ENCODE measurements at places on chromosomes 3 and 15.

DNA sequence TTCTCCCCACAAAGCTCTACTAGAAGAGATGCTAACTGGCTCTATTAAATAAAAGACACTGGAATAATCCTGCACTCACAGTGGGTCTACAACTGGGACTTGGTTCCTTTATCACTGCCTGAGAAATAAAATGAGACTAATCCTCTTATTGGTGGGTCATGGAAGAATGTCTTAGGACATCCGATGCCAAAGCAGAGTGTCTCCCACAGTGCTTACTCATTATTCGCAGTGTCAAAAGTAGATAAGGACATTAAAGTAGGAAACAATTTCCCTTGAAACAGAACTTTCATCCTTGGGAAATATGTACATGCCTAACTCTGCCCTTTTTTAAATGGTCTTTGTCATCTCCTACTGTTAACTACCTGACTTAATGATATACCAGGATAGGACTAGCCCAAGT lies 71.5 kb downstream of the GSK3B start:
- H3K4me1 ChIP-seq = peaks cover 10% of the 10 kb centered on the region
- H3K36me3 ChIP-seq = no peaks in the 10 kb centered on the region
- no peak overlapping the region for H3K27ac ChIP-seq

DNA sequence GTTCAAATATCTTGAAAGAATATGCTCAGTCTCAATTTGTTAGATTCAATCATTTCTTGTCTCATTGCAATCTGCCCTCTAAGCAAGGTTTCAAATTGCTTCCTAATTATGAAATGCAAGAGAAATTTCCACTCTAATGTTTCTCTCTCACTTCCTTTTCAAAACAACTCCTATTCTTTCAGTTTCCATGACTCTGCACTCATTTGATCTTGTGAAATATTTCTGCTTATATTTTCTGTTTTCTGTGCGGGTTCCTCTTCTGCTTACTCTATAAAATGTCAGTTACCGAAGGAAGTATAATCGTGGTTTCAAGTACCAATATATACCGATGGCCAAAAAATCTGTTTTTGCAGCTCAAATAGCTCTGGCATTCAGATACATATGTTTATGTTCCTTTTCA lies 521.9 kb upstream of the NAALADL2 start:
- H3K27ac ChIP-seq = no peak overlapping the region
- no peaks in the 10 kb centered on the region for H3K4me1 ChIP-seq
- H3K4me3 ChIP-seq = no peak overlapping the region
- no peaks in the 10 kb centered on the region for H3K36me3 ChIP-seq

- peaks cover 5% of the 10 kb centered on the region for H3K27me3 ChIP-seq
- no peak overlapping the region for H3K4me3 ChIP-seq
- no peaks in the 10 kb centered on the region for H3K36me3 ChIP-seq
- no peak for DNase-seq
Measured at GRCh38 chr3:127961963-127962362, 46.9 kb downstream of the KBTBD12 start.

DNA sequence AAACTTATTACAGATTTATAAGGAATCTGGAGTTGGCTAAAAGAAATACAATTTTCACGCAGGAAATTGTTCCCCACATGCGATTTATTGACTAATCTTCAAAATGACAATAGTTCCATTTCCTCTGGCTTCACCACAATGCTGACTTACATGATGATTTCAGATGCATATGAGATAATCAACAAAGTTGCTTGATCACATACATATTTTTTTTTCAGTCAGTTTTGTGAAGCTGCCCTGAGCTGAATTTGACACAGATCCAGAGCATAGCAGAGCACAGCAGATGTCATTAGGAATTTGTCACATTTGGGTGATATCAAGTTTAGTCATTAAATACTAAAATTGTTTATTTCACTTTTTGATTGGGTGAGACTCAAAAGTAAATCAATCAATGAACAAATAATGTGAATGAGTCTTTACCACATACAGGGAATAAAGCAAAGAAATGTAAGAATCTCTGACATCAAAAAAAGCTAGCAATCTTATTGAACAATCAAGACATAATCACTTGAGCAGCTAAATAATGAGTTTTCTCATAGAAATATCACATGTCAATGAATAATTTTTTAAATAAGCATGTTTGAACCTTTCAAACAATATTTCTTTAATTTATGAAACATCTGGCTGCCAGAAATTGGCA lies 18.3 kb downstream of the CPB1 start:
- no peaks in the 10 kb centered on the region for H3K36me3 ChIP-seq
- H3K4me1 ChIP-seq = no peaks in the 10 kb centered on the region
- no peaks in the 10 kb centered on the region for H3K27me3 ChIP-seq
- DNase-seq = no peak
- H3K4me3 ChIP-seq = no peak overlapping the region

- no peak overlapping the region for H3K27ac ChIP-seq
- H3K36me3 ChIP-seq = no peaks in the 10 kb centered on the region
- H3K27me3 ChIP-seq = no peaks in the 10 kb centered on the region
- peaks cover 18% of the 10 kb centered on the region for H3K4me1 ChIP-seq
- peak; percentile 7 for DNase-seq
Measured at GRCh38 chr3:100073714-100074307, 40.5 kb downstream of the FILIP1L start.

DNA sequence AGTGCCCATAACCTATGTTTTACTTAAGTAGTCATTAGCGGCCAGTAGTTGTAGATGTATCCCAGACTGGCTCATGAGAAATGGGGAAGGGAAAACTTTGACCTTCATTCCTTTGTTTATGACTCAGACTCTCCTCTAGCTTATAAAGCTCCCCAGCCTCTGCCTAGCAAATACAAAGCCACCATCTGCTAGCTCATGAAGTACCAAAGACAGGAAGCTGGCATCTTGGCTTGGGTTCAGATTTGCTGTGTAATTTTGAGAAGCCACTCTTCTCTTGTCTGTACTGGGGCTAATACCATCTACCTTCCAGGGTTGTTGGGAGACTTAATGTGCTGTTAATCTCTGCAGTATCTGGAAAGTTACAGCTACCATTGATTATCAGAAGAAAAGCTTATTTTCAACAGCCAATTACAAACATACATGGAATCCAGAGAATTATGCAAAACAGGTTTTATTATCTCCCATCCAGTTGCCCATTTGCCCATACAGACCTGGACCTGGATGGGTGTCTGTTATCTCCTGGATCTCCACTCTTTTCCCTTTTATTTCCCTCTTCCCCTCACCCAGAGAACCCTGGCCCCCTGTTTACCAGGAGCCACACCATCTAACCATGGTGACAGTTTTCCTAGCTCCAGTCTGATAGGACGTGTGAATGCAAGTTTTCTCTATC lies 153.8 kb downstream of the SEMA6D start:
- no peak overlapping the region for H3K27ac ChIP-seq
- no peaks in the 10 kb centered on the region for H3K27me3 ChIP-seq
- H3K36me3 ChIP-seq = no peaks in the 10 kb centered on the region
- no peak for DNase-seq

DNA sequence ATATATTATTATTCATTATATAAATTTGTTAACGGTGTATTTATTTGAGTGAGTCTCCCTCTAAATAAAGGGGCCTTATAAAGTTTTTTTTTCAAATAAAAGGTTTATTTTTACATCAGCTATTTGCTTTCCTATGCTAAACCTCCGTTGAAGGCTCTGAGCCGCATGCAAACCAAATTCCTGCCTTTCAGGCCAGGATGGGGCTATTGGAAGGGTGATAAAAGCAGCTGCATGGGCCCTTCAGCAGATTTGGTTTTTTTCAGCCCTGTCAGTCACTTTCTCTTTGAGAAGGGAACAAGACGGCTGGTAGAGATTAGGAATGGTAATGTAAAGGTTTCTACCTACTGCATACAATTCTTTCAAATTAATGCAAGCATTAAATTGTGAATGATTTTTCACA lies 244.2 kb downstream of the WNT5A start:
- H3K27ac ChIP-seq = no peak overlapping the region
- no peaks in the 10 kb centered on the region for H3K27me3 ChIP-seq
- no peaks in the 10 kb centered on the region for H3K4me1 ChIP-seq
- no peaks in the 10 kb centered on the region for H3K36me3 ChIP-seq
- no peak overlapping the region for H3K4me3 ChIP-seq

DNA sequence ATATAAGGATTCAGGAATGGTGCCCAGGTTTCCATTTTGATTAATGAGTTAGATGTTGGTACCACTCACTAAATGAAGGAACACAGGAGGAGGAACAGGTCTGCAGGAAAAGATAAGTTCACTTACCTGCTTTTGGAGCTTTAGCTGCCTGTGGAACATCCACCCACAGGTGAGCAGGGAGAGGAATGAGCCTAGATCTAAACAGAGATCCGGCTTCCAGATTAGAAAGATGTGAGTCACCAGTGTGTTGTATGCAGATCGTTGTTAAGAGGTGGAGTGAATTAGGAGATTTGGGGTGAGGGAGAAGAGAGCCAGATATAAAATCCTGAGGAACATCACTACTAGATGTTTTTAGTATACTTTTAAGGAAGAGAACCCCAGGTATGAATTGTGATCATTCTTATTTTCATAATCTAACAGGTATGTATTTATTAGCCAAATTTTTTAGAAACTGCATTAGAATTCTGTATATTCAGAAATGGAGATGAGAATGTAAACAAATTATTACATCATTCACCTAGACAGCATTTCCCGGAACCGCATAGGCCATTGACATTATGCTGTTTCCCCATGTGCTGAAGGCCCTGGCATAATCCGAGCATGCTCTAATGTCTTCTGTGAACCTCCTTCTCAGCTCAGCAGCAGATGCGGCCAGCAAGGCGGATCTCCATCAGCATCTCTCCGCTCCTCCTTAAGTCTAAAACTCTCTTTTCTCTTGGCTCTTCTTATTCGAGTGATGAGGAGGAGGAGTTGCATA lies 118.2 kb downstream of the KLHL25 start:
- H3K4me1 ChIP-seq = no peaks in the 10 kb centered on the region
- peaks cover 58% of the 10 kb centered on the region for H3K36me3 ChIP-seq
- no peaks in the 10 kb centered on the region for H3K27me3 ChIP-seq

DNA sequence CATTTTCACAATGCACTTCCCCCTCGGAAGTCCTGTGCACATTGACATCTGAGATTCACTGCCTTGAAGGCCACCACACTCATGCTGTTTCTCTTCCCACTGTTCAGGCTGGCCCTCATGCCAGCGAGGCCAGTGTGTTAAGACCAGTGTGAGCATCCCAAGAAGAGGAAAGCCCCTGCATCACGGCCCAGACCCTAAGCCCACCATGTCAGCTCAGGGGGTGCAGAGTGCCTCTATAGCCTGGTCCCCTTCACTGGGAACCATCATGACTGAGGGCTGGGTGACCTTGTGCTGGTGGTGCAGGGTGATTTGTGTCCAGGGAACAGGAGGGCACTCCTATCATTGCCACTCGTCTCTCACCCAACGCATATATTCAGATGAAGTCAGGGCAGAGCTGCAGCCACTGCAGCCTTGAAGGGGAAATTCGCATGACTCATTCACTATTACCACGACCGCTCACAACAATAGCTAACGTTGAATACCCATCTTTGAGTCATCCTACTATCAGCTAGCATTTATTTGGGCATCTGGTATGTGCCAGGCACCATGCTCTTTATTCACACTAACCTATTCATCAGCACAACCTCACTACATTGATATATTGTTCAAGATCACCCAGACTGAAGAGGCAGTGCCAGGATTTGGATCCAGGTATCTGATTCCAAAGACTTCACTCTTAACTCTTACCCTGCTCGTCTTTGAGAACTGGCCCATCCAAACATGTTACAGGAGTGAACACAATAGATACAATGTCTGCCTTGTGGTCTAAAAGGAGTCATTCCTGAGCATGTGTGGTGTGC lies 58.8 kb upstream of the SLC6A11 start:
- H3K4me1 ChIP-seq = no peaks in the 10 kb centered on the region
- no peak overlapping the region for H3K27ac ChIP-seq
- peaks cover 7% of the 10 kb centered on the region for H3K27me3 ChIP-seq
- DNase-seq = no peak

DNA sequence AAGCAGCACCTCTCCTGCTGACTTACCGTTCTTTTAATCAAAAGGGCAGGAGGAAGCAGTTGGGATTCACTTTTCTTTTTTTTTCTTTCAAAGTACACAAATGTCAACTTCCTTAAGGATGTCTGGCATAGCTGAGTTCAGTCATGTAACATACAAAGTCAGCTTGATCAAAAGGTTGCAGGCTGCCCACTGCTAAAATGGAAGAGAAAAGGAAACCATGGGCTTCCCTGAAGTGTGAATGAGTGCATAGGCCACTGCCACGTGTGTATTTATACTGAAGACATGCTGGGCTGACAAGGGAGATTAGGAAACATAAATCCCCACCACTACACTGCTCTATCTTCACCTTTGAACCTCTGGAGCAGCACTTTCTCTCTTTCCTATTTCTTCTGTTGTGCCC lies 312.5 kb downstream of the TIGIT start:
- no peak overlapping the region for H3K27ac ChIP-seq
- no peaks in the 10 kb centered on the region for H3K4me1 ChIP-seq
- H3K36me3 ChIP-seq = no peaks in the 10 kb centered on the region
- no peaks in the 10 kb centered on the region for H3K27me3 ChIP-seq

GRCh38 chr3:86208772-86209171 lies 782.2 kb downstream of the VGLL3 start:
- no peaks in the 10 kb centered on the region for H3K4me1 ChIP-seq
- H3K27me3 ChIP-seq = no peaks in the 10 kb centered on the region
- no peak for DNase-seq

GRCh38 chr15:39953521-39953920 lies 19.6 kb downstream of the EIF2AK4 start:
- H3K4me3 ChIP-seq = no peak overlapping the region
- H3K27me3 ChIP-seq = no peaks in the 10 kb centered on the region
- no peaks in the 10 kb centered on the region for H3K4me1 ChIP-seq
- no peak overlapping the region for H3K27ac ChIP-seq
- DNase-seq = no peak
- H3K36me3 ChIP-seq = peaks cover 35% of the 10 kb centered on the region

- no peaks in the 10 kb centered on the region for H3K36me3 ChIP-seq
- no peak overlapping the region for H3K4me3 ChIP-seq
- H3K27ac ChIP-seq = no peak overlapping the region
- peaks cover 13% of the 10 kb centered on the region for H3K4me1 ChIP-seq
- DNase-seq = peak; percentile 25
Measured at GRCh38 chr15:65767895-65768294, 24.2 kb downstream of the DENND4A start.

- H3K36me3 ChIP-seq = no peaks in the 10 kb centered on the region
- no peak overlapping the region for H3K4me3 ChIP-seq
Measured at GRCh38 chr3:66693461-66694031, 192.7 kb upstream of the LRIG1 start.

DNA sequence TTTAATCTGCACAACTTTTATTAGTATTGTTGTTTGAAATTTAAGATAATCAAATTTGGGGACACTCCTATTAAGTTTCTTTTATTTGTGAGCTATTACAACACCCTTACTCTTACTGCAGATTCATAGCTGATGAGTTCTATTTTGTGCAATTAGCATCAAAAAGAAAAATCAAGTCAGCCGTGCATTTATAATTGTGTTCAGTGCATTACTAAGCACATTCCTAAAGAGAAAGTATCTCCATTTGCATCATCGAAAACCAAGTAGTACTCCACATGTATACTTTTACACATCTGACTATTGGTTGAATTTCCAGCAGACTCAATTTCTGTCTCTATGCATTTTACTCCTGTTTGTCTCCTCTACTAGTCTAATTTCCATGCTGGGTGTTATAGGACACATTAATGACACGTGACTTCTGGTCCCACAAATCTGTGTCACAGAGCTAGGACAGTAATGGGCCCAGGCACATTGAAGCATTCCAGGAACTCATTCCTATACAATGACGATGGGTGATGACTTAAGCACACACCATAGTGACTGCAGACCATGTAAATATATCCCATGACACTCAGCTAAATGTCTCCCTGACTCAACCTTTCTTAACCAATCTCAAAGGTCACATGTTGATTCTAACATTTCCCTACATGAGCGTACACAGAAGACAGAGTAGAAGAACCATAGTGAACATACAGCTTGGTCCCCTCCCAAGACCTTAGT lies 477.5 kb downstream of the LPP start:
- no peak overlapping the region for H3K27ac ChIP-seq
- H3K4me1 ChIP-seq = no peaks in the 10 kb centered on the region
- no peak for DNase-seq
